MCF 10A (cell line): ENCODE measurements at places on chromosomes 12 and 14.

GRCh38 chr12:129494766-129495165 lies 409.1 kb downstream of the TMEM132D start:
- no peak for DNase-seq

GRCh38 chr14:86787717-86788116 lies 1205.3 kb downstream of the GALC start:
- peak; percentile 59 for DNase-seq

DNA sequence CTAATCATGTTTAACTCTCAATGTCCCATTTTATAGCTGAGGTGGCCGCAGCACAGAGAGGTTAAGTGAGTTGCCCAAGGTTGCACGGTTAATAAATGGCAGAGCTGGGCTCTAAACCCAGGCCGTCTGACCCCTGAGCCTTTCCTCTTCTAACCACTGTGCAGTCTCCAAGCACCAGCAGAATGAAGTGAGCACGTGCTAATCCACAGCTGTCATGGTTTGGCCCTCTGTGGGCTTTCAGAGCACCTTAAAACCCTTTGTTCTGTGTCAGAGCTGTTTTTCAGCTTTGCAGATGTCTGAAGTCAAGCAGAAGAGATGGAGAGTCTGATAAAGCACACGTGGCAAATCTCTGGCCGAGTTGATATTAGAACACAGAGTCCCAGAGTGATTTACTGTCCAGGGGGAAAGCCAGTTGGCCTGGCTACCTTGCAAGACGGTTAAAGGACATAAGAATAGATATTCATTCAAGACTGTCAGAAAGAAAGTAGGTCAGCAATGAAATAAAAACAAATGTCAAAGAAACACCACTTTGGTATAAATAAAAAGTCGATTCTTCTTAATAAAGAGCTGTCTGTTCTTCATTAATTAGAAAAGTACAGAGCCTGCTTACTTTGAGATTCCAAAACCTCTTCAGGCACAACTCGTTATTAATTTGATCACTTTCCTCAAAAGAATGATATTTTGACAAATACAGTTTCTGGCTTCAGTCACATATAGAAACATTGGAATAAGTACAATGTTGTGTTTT lies 107.3 kb downstream of the CRADD start:
- peak; percentile 49 for DNase-seq

- no peak for DNase-seq
These were observed 122.1 kb downstream of the FOXA1 start for GRCh38 chr14:37472906-37473305.

DNA sequence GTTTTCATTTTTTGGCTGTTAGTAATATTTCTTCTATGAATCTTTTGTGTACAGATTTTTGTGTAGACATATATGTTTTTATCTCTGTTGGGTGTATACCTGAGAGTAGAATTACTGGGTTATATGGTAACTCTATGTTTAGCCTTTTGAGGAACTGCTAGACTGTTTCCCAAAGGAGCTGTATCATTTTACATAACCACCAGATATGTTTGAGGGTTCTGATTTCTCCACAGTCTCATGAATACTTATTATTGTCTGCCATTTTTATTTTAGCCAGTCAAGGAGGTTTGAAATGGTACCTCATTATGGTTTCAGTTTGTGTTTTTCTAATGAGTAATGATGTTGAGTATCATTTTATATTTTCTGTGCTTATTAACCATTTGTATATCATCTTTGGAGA lies 1.9 kb downstream of the PCNX4 start:
- no peak for DNase-seq

GRCh38 chr12:77045183-77045582 lies 20.2 kb downstream of the E2F7 start:
- DNase-seq: no peak

DNA sequence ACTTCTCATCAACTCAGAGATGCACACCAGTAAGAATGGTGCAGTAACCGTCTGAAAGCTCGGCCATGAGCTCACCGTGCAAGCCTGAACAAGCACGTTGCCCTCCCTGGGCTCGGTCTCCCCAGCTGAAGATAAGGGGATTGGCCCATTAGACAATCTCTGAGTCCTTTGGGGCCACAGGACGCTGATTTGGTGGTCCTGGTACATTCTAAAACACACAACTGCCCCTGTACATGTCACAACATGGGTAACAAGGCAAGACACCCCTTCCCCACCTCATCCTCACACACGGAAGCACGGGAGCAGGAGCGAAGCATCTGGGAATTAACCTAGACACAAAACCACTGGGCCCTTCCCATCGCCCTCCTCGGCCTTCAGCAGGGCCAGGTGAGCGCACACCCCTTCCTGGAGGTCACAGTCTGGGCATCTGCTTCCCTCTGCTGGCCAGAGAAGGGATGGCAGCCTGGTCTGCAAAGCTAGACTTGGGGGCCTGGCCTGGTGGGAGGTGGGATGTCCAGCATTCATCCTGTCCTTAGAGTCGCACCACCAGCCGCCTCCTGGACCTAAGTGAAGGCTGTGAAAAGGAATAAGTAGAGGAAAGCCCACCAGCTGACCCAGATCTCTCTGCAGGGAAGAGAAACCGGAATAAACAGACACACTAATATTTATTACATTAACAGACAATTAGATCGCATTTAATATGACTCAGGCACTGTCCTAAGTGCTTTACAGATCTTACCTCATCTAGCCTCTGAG lies 18.9 kb upstream of the SMUG1 start:
- DNase-seq: peak; percentile 80

DNA sequence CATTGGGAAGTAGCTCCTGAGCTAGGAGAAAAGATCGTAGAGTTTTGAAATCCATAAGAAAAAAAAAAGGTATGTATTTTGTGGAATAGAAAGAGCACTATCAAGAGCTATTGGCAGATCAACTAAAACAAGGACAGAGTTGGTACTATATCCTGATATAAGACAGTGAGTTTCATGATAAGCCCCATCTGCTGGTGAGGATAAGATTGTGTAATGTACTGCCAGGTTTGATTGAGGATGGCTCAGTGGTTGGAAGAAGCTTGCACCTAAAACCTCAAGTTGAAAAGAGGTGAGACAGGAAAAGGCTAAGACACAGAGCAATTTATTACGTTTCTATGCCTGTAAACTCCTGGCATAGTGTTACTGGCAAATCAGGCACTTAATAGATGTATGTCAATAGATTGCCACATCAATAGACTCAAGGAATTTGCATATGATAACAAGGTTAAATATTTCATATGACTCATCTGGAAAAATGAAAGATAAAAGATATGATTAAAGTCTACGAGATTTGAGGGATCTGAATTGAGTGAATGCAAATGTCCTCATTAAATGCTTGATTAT lies 525.6 kb downstream of the FLRT2 start:
- peak; percentile 18 for DNase-seq

- DNase-seq: no peak
These were observed 4.0 kb downstream of the CD69 start for GRCh38 chr12:9756706-9757105.

DNA sequence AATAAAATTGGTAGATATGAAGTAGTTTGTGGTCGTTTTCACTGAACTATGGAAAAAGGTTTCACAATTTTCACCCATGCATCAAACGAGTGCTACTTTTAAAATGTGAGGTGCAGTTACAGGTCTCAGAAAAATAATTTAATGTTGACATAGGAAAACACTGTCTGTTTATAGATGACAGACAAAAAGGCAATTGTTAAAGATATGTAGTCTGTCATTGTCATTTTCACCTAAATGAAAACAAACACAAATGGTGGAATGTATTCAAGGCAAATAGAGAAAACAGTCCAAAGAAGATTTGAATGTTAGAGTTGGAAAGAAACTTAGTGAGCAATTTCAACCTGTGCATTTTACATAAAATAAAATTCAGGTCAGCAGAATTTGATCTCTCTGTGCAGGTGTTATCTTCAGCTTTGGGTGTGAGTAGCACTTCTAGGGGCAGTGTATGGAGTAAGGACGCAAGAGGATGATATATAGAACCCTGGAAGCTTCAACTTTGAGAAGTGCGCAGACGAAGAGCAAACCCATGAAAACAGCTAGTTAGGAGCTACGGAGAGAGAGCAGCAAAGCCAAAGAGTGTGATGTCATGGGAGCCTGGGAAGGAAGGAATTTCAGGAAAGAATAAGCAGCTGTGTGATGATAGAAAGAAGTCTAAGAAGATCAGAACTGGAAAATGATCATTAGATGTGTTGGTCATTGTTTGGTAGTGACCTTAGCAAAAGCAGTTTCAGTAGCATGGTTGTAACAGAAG lies 6.2 kb downstream of the RERG start:
- no peak for DNase-seq

DNA sequence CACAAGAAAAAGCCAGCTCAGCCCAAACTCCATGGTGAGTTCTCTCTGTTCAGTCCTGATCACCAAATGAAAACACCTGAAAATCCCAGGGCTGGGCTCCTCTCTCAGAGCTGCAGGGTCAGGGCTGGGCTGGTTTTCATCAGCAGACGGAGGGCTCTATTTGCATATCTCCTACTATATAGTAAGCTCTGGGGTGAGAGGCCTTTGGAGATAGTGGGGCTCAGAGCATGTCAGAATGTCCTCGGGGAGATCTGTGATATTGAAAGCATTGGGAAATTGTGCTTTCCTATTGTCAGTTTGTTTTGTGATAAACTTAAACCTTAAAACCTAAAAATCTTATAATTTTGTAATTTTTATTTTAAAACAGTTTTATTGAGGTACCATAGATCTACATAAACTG lies 742.6 kb downstream of the TMEM121 start:
- DNase-seq: no peak

DNA sequence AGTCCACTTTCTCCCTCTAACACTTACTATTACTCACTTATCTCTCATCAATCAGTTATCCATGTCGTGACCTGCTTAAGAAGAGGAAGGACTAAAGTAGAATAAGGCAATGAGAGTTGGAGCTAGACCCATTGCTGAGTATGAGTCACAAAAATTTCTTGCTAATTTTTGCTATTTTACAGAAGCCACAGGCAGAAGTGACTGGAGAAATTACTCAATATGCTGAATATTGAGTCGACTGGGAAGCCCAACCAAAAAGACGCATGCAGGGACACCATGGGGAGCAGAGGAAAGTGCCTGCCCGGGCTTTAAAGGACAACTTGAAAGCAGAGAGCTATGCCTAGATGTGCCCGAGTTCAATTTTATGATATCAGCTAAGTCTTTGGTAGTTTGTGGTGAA lies 115.4 kb upstream of the FOXG1 start:
- DNase-seq: peak; percentile 73

DNA sequence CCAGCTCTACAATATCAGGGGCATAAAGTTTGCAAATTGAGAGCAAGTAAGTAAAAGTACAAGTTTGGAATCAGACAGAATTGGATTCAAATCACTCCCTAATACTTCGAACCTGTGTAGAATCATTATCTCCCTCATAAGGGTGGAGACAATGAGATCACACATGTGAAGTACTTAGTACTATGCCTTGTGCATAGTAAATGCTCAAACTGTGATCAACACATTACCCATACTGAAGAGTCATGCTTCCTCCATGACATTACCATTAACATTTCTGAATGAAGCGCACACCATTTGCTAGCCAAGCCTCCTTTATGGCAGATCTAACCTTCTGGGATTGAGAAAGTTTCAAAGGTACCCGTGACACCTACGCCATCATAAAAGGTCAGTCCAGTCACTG lies 26.6 kb upstream of the NRDE2 start:
- DNase-seq: no peak

DNA sequence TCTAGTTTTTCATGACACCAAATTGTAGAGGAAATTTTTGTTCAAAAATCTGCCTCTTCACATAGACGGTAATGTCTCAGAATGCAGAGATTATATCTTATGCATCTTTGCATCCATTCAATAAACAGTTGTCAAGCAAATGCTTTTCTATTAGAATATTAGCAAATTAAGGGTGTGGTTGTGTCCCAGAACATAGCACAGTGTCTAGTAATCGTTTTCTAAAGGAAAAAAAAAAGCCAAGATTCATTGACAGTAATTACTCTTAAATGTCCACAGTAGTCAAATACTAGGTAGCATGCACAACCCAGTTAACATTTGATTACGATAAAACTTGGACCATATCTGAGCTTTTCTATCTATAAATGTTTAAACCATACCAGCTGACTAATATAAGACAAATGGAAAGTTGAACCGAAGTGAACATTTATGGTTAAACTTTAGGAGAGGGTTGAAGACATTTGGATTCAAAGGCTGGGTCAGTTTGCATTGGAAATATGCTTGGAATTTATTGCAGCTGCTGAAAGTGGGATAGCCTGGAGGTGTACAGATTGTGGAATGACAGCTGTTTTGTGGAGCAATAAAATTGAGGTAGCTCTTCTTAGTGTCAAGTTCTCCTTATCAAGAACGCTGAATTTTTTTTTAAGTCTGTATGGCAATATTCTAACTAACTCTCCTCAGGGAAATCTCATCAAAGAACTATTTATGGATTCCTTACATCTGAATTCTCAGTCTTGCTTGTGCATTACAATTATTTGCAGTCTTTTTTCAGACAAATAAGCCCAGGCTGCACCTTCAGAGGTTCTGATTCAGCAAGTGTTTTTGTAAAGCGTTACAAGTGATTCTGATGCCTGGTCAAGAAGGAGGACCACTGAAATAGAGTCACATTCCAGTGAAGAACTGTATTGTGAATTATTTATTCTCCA lies 66.7 kb upstream of the ATP2B1 start:
- DNase-seq: peak; percentile 17
